ENCODE measurements at places on chromosomes 12 and 14.

DNA sequence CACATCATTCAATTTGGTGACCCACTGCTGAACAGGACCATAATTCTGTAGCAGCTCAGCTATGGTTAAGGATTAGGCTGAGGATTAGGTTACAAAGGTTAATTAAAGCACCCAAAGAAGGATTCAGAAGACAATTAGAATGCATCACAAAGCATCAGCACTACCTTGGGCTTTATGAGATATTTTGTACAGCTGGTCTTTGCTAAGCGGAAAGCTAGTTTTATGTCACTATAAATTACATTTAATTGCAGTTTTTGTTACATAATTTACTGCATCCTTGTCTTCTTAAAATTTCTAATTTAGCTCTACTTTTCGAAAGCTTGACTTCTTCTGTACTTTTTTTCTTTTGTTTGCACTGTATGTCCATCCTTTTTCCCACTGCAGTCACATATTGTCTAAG is 711.5 kb downstream of the RPS29 start:
- DNase-seq: no peak

GRCh38 chr12:108400056-108400455 is 60.9 kb upstream of the CMKLR1 start:
- DNase-seq: no peak

- DNase-seq: no peak
Observed at GRCh38 chr14:42000450-42000849, 393.8 kb downstream of the LRFN5 start.

DNA sequence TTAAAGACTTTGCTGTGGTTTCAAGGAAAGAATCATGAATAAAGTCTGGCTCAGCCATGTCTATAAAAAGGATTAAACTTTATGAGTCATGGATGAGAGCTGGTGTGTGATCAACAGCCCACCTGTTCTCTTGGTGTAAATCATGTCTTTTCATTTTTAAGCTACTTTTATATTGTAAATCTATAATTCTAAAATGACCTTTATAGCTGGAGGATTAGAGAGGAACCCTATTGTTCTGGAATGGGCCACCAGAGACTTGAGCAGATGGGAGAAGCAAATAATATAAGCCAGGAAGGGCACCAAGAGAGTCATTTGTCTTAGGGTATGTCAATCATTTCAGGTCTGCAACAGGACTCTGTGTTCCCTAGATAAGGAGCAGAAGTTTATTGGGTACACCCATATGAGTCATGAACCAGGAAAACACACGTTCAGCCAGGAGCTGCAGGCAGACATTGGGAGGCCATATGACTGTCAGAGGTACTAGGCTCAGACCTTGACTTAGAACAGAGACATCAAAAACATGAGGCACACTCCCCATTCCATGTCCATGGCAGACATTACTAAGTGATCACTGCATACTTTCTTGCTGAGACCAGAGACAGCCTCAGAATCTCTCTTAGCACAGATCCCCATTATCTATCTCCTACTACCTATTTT is 49.3 kb downstream of the NDUFA12 start:
- DNase-seq: no peak

- no peak for DNase-seq
Observed at GRCh38 chr14:99853206-99853605, 60.0 kb downstream of the EML1 start.

DNA sequence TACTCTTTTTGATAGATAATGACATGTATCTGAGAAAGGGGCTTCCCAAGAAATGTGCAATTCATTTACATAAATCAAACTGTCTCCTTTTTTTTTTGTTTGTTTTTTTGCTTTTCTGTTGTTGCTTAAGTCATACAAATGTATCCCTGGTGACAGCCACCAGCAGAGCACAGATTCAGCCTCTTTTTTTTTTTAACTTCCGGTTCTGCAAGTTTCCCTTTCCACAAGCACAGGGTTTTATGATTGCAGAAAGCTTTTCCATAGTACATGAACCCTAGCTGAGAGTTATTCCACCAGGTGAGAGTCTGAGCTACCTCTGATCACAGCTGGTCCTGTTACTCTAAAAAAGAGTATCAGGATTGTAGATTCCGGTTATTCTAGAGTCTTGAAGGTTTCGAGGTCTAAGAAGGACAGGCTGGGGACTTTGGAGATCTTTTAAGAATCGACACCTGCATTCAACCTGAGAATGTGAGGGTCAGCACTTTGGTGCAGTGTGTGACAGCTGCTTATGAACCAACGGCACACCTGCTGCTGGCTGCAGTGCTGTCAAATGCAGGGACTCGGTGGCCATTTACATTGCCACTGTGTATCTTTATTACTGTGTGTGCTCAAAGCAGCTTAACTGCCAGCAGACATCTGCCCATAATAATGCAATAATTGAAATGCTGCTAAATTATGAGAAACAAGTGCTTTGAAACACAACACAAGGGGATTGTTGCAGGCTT is 551.7 kb downstream of the NRXN3 start:
- no peak for DNase-seq

- DNase-seq: no peak
Observed at GRCh38 chr14:46540986-46541385, 110.6 kb downstream of the RPL10L start.

DNA sequence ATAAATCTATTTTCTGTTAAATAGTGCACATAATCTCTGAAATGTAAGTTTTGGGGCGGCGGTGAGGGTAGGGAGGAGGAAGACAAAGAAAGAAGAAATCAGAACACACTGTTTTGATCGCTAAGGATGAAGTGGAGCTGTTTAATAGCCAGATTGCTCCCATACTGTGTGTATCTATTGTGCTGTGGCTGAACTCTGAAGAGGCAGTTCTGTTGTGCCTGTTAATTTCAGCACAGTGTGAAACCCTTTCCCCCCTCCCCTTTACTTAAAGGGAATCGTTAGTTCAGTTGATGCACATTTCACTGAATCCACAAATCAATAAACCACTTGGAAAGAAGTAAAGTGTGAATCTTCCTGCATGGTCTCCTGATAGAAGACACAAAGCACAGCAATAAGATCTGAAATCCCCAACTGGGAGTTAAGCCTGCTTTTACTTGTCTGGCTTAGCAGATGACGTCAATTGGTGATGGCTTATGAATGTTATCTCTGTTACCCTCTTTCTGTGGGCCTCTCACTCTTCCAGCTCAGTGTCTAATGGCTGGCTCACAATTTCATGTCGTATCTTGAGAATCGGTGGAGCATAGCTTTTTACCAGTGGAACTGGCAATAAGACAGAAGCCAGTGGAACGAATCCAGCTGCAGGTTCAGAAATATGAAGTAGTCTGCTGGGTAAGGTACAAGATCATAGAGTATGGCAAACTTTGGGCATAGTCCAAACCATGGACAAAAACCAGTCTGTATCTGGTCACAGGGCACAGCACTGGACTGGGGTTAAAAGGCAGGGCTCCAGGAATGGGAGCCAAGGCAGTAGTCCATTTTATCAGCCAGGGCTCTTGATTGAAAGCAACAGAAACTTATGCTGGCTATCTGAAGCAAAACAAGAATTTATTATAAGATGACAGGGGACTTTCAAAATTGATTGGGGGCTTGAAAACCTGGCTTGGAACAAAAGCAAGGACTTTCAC is 413.5 kb upstream of the SEL1L start:
- peak; percentile 78 for DNase-seq

GRCh38 chr14:34262127-34262910 is 199.7 kb downstream of the SPTSSA start:
- no peak for DNase-seq

GRCh38 chr12:122076743-122077495 is 1.6 kb upstream of the MLXIP start:
- DNase-seq: no peak

- DNase-seq: no peak
Observed at GRCh38 chr14:85947461-85948139, 417.7 kb downstream of the FLRT2 start.

DNA sequence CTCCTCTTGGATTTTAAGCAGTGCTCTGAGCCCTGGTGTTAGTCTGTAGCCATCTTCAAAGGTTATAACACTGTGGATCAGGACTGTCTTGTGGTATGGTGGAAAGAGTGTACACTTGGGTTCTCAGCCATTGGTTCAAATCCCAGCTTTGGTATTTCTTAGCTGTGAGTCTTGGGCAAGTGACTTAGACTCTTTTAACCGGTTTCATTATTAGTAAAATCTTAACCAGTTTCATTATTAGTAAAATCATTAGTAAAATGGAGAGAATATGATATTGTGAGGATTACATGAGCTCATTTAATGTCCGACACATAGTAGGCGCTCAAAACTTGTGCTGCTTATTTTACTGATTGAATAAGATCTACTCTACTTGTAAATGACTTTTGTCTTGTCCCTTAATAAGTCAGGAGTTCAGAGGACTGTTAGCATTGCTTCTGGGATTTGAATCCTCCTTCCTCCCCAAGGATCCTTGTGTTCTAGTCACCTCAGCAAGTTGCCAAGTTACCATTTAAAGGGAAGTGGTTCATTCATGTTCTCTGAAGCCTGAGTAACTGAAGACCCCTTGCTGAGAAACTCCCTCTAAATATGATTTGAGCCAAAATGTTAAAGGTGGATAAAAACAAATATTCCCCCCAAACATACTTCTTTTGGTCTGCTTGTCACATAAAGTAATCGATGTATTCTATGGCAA is 12.4 kb downstream of the TTLL5 start:
- DNase-seq: no peak

Measured in pons (tissue), 1 donor.